ENCODE measurements at places on chromosomes 1 and 21.
A peak's percentile ranks its signal among the peaks of the same experiment; 100 is the strongest.

GRCh38 chr1:21188235-21188634 is 11.5 kb upstream of the EIF4G3 start:
- no peak for DNase-seq

DNA sequence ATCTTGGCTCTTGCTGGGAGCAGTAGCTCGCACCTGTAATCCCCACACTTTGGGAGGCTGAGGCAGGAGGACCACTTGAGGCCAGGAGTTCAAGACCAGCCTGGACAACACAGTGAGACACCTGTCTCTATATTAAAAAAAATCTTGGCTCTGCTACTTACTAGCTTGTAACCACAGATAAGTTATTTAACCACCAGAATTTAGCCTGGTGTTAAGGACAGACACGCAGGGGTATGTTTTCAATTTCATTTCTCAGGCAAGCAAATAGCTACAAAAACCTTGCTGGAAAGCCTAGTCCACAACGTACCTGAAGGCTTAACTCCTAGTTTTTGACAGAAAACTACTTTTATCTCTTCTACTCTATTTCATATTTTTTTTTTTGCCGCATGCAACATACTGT is 24.8 kb upstream of the GFI1 start:
- no peak for DNase-seq

DNA sequence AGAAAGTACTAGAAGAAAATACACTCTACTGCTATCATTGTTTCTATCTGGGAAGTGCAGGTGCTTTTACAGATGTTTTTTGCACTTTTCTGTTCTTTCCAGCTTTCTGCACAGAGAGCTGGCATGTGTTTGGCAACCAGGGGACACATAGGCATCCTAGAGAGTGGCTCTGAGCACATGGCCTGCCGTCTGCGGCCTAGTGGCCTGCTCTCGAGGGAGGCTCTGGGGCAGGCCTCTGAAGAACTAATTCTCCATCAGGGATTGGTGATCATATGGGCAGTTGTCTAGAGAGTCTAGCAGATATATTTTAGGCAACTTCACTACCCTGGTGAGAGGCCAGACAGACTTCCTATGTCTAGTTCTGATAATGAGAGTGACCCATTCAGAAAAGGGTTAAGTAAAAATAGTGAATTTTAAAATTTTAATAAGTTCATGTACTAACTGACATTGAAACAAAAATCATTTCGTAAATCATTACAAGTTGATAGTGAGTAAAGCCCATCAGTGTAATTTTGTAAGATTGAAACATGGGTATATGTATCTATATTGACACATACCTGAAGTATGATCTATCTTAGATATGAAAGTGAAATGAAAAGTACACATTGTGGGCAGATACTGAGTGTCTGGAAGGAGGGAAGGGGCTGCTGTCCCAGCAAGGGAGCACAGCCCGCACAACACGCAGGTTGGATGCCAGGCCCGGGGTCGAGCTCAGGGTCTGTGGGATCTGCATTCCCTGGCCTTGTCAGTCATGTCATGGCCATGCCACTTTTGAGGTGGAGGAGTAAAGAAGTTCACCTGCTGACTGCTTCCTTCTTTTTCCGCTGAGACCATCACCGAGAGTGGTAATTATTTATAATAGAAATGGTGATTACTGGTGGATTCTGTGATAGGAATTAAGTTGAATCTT is 79.8 kb downstream of the PCBP3 start:
- no peak for DNase-seq

GRCh38 chr1:202088206-202088605 is 34.5 kb upstream of the GPR37L1 start:
- no peak for DNase-seq

DNA sequence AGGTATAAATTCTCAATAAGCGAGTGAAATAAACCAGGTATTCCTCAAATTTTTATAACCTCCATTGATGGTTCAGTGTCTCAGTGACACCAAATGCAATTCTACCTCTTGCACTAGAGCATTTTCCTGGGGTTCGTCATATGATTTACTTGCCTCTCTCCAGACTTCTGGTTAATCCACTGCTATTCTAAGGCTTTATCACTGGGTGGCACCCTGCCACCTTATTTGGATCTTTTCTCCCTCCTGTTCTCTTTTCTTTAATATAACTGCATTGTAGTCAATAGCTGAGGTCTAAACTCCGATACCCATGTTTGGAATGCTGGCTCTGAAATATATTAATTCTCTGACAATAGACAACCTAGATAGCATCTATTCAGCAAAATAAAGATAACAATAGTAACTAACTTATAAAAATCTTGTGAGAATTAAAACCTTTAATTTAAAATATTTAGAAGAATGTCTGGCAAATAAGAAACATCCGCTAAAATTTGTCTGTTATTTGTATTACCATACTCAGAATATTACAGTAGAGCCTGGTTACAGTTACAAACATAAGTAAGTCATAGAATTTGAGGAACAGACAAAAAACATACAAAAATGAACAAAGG is 436.4 kb downstream of the PLA2G4A start:
- peak; percentile 15 for DNase-seq

DNA sequence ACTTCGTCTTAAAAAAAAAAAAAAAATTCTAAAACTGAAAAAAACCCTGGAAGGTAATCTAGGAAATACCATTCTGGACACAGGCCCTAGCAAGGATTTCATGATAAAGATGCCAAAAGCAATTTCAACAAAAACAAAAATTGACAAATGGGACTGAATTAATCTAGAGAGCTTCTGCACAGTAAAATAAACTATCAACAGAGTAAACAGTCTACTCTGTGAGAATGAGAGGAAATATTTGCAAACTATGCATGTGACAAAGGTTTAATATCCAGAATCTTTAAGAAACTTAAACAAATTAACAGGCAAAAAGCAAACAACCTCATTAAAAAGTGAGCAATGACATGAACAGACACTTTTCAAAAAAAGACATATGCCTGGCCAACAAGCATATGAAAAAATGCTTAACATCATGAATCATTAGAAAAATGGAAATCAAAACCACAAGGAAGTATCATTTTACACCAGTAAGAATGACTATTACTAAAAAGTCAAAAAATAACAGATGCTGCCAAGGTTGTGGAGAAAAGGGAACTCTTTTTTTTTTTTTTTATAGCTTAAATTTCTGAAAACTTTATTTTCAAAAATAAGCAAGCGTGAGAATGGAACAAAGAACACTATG is 29.4 kb upstream of the RNPC3 start:
- no peak for DNase-seq

DNA sequence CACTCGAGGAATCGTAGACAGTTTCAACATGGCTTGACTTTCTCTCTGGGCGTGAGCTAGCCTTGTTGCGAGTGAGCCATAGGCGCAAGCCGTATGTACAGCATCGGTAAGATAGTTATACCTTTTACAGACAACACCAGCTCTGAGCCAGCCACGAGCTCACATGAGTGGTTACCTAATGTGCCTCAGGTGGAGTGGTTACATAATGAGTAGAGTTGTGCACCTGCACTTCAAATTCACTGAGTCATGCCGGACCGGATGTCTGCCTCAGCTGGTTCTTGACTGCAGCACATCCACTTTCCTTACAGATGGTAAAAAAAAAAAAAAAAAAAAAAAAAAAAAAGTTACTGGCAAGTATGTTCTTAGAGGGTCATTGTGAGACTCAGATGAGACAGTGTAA is 360.4 kb upstream of the NR5A2 start:
- DNase-seq, result no peak

DNA sequence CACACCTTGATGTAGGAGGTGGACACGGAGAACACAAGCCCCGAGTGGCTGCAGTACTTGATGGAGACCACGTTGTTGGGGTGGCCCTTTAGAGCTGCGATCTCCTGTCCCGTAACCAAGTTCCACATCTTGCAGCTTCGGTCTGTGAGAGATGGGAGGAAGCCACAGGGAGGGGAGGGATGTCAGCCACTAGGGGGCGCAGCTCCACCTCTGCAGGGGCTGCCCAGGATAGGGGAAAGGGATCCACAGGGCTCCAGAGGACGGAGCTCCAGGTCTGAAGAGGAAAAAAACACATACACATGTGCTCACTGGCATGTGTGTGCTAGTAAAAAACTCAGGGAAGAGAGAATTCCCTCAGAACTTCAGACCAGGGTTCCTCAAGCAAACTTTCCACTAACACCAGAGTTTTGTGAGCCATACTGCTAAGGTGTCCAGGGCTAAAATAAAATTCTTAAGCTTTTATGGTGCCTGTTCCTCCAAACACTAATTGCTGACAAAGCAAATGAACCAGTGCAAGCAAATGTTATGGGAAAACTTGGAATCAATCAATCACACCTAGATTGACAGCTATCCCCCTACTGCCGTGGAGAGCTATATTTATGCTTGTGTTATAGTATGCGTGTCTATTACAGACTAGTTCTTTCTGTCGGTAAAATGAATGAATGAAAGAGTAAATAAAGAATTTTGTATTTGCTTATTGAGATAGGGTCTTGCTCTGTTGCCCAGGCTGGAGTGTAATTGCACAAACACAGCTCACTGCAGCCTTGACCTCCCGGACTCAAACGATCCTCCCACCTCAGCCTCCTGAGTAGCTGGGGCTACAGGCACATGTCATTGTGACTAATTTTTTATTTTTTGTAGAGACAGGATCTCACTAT is 43.7 kb downstream of the KIF21B start:
- peak; percentile 25 for DNase-seq

- DNase-seq, result no peak
Measured at GRCh38 chr1:8631163-8631562, 186.3 kb downstream of the RERE start.

- no peak for DNase-seq
Measured at GRCh38 chr1:27763358-27763757, 9.7 kb upstream of the STX12 start.

DNA sequence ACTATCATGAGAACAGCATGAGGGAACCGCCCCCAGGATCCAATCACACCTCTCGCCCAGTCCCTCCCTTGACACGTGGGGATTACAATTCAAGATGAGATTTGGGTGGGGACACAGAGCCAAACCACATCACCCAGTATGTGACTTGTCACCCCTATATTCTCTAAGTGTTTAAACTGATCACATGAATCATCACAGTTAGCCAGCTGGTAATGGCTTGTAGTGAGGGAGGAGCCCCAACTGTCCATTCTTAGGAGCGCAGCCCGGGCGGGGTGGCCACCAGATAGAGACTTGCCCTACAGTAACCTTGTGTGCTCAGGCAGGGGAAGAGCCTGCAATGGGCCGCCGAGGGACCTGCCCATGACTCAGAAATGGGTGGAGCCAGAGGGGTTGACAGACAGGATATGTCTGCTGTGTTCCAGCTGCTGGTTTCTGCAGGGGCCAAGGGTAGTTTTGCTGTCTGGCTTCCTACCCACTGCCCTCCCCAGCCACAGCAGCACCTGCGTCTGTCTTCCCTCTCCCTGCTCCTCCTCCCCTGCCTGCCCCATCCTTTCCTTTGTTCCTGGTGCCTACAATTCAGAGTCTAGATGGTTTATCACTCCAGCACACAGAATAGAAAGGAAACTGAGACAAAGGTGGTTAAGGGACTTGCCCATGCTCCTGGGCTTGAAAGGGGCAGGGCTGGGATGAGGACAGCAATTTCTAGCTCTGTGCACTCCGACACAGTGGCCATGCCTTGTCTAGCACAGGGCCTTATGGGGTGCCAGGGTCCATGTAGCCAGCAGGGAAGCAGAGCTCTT is 9.2 kb downstream of the ABCG1 start:
- peak; percentile 98 for DNase-seq

GRCh38 chr1:93549811-93550210 is 101.9 kb downstream of the FNBP1L start:
- DNase-seq, result no peak

- DNase-seq, result no peak
Measured at GRCh38 chr1:59596432-59596831, 218.3 kb upstream of the HOOK1 start.

GRCh38 chr1:75265792-75266191 is 131.6 kb downstream of the LHX8 start:
- DNase-seq, result peak; percentile 13

DNA sequence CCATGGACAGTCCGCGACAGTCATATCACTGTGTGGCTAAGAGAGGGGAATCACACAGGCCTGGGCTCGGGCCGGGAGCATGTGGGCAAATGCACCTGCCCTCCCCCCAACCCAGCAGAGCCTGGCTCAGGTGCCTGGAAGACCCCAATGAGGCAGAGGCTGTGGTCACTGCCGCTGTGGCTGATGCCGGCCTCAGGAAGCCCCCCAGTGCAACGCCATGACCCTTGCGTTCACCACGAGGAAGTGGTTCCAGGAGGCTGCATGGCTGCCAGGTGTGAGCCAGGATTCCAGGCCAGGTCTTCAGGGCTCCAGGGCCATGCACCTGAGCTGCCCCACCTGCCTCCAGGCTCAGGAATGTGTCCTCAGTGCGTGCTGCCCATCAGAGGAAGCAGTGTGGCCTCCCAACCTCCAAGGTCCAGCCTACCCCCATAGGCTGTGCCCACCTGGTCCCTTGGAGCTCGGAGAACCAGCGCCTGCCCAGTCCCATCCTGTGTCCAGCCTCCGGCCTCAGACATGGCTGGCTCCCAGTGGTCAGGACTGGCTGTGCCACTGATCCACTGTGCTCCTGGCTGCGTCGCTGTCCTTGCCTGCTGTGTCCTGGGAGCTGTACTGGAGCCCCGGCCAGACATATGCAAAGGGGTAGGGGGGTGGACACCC is 8.0 kb downstream of the ARHGEF16 start:
- DNase-seq, result no peak

- DNase-seq, result no peak
Measured at GRCh38 chr1:184145083-184145482, 93.6 kb downstream of the TSEN15 start.

- DNase-seq, result no peak
Measured at GRCh38 chr21:26443867-26444266, 129.2 kb downstream of the CYYR1 start.

DNA sequence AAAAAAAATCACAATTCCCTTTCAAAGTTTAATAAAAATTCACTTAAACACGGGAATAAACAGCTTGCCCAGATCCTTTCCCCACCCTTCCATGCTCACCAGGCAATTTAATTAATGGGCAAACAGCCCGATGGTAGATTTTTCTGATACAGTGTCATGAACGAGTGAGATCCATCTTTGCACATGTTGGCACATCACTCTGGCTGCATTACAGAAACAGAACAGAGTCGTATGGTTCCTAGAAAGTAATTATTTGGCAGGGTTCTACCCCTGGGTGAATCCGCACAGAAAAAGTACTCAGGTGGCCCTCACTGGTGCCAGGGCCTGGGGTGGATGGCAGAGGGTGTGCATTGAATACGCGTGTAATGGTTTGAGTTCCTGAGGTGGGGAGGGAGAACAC is 24.6 kb upstream of the OVAAL start:
- no peak for DNase-seq

DNA sequence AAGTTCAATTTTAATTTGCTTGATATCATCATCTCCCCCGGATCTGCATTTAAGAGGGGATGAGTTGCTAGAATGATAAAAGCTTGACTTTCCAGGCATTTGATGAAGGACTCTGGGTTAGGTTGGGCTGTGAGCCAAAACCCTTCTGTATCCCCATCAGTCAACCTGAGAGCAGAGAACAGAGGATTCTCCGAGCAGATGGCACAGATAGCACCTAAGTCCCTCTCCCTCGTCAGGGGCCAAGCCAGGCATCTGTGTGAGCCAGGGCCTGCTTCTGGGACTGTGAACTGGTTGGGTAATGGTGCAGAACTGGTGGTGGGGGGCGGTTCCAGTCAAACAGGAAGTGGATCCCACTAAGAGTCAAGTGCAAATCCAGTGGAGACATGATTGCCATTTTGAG is 205.8 kb downstream of the TNR start:
- DNase-seq, result no peak
